ENCODE measurements at places on chromosomes 13 and 19. TPM values are rescaled to one million over a fixed set of nuclear protein-coding genes. Genes with fewer than 3 reads are reported as not detected.

Gene ZNF486
- not detected for polyA plus RNA-seq

Gene CEBPA
- polyA plus RNA-seq = 6.3 TPM

Gene OR7C1
- polyA plus RNA-seq = not detected

Gene PEG3
- polyA plus RNA-seq = not detected

Gene IFI30
- polyA plus RNA-seq = 13.5 TPM

Gene C19orf67
- polyA plus RNA-seq = not detected

- no peak for DNase-seq
Observed at GRCh38 chr13:64020126-64020525, 2604.5 kb upstream of the PCDH20 start.

- no peak for DNase-seq
Observed at GRCh38 chr19:28363254-28363653, 849.7 kb downstream of the UQCRFS1 start.

- DNase-seq = no peak
Observed at GRCh38 chr19:33365691-33366090, 7.8 kb upstream of the CEBPG start.

GRCh38 chr19:48945415-48945814, 9.3 kb upstream of the BAX start:
- DNase-seq = no peak

- peak; percentile 44 for DNase-seq
Observed at GRCh38 chr19:18594096-18594823, 5.7 kb downstream of the REX1BD start.

GRCh38 chr19:58227964-58228584, 640 bp upstream of the ZNF544 start:
- DNase-seq = no peak

DNA sequence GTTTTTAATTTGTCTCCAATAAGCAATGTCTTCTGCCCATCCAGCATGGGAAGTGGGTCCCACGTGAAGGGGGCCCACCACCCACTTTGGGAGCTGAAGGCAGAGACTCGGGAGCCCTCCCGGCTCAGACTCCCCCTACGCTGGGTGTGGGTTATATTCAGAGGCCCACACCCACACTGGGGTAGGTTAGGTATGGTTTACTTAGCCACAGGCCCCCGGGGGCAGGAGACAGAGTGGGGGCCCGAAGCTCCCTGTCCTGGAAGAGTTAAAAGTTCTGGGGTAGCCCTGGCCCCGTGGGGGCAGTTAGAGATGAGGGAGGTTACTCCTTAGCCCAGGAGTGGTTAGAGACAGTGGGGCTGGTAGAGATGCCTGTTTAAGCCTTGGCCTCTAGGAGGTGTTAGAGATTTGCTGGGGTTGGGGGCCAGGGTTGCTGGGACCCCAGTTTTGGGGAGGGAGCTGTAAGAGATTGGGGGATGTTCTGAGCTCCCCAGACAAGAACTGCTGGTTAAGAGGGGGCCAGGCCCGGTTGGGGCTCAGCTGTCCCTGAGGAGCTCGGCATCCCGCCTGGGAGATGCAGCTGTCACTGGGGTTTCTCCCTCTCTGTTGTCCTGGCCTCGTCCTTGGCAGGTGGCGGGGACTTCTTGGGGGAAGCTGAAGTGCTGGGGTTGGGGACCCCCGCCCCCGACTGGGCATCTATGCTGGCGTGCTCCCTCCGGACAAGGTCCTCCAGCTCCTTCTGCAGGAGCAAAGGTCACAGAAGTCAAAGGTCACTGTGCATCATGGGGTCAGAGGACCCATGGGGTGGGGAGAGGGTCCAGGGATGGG, 712 bp upstream of the RINL start:
- DNase-seq = no peak

- DNase-seq = no peak
Observed at GRCh38 chr13:55613429-55614187, 1527.1 kb upstream of the PRR20A start.

GRCh38 chr19:48552406-48553322, 692 bp downstream of the SULT2B1 start:
- DNase-seq = no peak

DNA sequence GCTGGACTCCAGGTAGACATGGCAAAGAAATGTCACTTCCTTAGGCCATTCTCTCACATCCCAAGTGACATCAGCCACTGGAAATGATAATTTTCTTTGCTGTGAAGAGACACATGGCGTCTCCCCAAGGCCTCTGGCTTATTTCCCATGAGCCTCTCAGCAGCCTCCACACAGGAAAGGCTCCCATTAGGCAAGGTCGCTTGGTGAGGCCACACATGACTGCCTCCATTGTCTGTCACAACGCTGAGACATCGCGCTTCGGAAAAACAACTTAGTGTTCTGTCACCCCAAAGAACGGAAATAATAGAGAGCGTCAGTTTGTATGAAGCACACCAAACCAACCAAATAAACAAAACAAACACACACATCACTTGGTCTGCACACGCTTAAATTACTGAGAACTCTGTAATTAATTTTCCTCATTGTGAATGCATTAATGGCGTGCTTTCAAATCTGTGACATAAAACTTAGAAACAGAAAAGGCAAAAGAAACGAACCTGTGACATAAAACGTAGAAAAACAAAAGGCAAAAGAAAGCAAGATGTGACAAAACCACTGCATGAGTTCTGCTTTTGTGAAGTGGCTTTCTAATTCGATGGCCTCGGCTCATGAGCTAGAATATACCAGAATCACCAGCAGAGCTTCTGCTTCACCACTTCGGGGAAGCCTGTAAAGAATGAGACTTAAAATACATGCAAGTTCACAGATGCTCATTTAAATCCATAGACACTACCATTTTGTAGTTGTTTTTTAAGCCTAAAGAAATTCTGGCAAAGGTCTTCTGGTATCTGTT, 404.2 kb upstream of the SGCG start:
- DNase-seq = no peak

DNA sequence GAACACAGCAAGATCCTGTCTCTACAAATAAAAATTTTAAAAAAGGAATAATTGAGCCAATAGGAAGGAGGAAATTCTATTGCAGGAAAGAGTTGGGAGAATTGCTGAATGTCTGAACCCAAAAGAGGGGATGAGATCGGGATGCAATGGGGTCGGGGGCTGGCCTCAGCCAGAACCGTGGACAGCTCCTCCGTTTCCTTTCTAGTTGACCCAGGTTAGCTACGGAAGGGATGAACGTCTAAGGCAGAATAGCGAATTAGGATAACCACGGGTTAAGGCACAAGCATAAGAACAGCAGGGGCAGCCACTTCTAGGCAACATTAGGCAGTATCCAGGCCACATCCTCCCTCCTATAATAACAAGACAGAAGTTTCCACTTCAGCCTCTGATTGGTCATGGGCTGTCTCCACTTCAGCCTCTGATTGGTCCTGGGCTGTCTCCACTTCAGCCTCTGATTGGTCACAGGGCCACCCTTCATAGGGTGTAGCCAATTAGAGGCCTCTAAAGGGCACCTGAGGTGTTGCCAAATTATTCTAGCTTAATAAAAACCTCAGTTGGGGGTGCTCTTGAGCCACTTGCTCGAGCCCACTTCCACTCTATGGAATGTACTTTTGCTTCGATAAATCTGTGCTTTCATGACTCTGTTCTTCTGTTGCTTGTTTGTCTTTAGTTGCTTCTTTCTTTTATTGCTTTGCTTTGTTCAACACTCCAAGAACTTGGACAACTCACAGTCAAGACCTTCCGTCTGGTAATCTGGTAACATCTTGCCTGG, 24.9 kb upstream of the TPM4 start:
- DNase-seq = no peak

- DNase-seq = no peak
Observed at GRCh38 chr13:48888613-48889012, 87.1 kb upstream of the FNDC3A start.

GRCh38 chr13:33051632-33052031, 35.4 kb downstream of the KL start:
- DNase-seq = no peak

DNA sequence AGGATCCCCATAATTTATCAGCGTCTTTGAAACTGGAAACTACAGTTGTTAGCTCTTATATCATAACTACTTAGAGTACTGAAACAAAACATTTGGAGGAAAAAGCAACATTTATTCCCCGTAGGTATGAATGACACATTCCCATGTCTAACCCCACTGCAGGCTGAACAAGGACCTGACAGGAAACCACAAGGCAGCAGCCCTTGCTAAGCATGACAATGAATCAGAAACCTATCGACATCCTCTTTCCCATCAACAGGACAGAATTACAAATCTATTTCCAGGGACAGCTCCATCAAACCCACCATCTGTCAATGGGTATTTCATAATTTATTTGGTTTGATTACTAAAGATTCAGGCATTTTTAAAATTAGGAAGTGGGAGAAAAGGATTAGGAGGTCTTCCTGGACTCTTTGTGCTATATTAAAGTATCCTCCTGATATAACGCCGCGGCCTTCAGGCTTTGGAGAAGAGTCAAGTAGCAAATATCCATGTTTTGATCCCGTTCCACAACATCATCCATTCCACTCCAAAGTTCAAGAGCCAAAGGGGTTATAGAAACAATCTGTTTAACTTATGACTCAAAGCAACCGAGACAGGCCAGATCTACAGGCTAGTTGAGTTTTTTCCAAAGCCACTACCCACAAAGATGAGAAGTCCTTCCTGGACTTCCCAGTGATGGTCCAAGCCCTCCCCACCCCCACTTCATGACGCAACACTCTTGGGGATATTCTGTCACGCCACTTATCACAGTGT, 51.1 kb downstream of the FAM216B start:
- DNase-seq = no peak

DNA sequence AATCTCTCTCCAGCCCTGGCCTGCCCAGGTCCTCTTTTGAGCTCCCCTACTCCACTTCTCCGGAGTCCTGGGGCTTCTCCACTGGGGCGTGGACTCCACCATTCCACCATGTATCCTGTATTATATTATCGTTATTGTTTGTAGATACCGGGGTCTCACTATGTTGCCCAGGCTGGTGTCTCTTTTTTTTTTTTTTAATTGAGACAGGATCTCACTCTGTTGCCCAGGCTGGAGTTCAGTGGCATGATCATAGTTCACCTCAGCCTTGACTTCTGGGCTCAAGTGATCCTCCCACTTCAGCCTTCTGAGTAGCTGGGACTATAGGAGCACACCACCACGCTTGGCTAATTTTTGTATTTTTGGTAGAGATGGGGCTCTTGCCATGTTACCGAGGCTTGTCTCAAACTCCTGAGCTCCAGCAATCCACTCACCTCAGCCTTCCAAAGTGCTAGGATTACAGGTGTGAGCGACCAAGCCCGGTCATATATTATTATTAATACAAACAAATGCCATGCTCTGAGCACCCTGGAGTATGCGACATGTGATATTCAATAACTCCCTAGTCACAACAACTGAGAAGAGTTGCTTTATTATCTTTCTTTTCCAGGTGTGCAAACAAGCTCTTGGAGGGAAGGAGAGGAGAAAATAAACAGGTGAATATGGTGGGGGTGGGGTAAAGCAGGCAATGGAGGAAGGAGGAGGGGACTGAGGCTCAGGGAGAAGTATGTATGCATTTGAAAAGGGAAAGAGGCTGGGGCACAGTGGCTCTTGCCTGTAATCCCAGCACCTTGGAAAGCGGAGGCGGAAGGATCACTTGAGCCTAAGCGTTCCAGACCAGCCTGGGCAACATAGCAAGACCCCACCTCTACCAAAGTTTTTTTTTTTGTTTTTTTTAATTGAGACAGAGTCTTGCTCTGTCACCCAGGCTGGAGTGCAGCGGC, 2.8 kb upstream of the CERS4 start:
- DNase-seq = no peak

- DNase-seq = no peak
Observed at GRCh38 chr13:20473139-20473538, 52.5 kb downstream of the CRYL1 start.

DNA sequence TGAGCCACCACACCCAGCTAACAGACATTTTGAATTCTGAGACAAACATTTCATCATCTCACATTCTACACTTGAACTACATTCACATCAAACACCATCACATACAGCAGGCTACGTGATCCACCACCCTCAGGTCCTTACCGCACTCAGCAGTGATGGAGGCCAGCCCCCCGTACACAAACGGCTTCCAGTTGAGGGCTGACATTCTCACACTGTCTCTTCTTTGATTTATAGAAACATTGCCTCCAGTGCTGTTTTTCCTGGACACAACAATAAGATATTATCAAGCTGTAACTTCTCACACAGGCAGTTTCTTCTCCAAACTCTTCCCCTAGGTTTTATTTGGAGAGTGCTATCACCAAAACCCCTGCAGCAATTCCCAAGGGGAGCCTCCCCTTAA, 7.0 kb downstream of the SLC25A30 start:
- no peak for DNase-seq

DNA sequence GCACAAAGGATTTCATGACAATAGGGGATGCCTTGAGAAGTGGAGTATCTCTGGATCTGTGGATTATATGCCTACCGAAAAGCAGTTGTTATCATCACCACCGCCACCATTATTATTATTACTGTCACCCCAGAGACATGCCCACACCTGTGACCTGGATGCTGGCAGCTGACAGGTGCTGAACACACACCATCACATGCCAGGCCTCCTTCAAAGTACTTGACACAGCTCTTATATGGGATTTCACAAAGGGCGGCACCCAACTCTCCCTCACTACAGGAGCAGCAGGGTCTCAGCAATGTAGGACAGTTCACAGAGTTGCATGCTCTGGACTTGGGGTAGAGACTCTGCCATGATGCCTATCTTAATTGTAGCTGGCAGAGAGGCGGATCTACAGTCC, 5.6 kb upstream of the GPR42 start:
- no peak for DNase-seq

DNA sequence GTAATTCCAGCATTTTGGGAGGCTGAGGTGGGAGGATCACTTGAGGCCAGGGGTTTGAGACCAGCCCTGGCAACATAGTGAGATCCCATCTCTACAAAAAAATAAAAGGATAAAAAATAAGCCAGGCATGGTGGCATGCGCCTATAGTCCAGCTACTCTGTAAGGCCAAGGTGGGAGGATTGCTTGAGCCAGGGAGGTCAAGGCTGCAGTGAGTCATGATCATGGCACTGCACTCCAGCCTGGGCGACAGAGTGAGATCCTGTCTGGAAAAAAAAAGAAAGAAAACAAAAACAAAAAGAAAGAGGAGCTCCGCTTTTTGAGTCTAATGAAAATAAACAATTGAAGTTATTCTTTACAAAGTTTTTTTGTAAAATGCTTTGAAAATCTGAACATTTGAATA, 326.2 kb downstream of the GPC5 start:
- DNase-seq = no peak

Data from A549 (cell line).